ENCODE measurements at places on chromosomes 13 and 19.

DNA sequence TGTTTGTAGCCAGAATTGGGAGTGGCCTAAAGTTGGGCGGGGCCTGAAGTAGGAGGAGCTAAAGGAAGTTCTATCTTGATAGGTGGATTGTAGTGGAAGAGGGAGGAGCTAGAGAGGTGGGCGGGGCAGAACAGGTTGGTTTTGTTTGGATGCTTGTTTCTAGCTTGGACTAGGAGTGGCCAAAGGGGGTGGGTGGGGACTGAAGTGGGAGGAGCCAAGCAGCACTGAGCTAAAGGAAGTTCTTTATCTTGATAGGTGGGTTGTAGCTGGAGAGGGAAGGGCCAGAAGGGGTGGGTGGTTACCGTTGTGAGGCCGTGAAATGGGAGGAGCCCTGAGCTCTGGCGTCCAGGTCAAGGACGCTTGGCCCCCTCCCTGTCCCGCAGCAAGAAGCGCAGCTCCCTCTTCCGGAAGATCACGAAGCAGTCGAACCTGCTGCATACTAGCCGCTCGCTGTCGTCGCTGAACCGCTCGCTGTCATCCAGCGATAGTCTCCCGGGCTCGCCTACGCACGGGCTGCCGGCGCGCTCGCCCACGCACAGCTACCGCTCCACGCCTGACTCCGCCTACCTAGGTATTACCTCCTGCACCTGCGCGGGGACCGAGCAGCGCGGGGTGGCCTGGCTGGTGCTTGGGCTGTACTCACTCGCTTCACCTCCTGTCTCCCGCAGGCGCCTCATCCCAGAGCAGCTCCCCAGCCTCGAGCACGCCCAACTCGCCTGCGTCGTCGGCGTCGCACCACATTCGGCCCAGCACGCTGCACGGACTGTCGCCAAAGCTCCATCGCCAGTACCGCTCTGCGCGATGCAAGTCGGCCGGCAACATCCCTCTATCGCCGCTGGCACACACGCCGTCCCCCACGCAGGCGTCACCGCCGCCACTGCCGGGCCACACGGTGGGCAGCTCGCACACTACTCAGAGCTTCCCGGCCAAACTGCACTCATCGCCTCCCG lies 8.0 kb downstream of the DNASE2 start:
- DNase-seq = peak; percentile 55

- no peak for DNase-seq
Observed at GRCh38 chr13:51311957-51312520, 27.5 kb upstream of the SERPINE3 start.

DNA sequence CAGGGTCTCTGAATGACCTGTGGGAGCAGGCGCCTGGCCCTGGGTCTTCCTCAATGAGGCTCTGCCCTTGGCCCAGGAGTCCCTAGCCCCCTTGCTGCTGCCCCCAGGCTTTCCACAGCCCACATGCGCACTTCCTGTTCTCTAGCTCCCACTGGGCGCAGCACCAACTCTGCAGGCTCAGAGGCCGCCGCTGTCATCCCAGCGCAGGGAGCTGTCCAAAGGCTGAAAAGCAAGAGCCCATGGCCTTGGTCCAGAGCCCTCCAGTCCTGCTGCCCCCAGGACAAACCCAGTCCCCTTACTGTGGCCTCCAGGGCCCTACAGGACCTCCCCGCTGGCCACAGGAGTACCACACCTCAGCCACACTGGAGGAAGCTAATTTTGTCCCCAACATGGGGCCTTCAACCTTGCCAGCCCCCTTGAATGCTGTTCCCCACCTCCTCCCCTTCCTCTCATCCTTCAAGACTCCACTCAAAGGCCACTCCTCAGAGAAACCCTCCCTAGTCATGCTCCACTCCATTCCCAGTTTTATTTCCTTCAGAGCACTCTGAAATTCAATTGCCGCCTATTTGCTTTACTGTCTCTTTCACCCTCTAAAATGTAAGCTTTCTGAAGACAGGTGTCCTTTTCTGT lies 8.0 kb upstream of the POU2F2 start:
- DNase-seq = no peak

GRCh38 chr19:13404236-13404635 lies 102.0 kb downstream of the CACNA1A start:
- DNase-seq = no peak

- DNase-seq = no peak
Observed at GRCh38 chr13:71591374-71591773, 275.6 kb downstream of the DACH1 start.
